ENCODE measurements at places on chromosomes 2 and 18. TPM values are rescaled to one million over a fixed set of nuclear protein-coding genes. Genes with fewer than 3 reads are reported as not detected.

DNA sequence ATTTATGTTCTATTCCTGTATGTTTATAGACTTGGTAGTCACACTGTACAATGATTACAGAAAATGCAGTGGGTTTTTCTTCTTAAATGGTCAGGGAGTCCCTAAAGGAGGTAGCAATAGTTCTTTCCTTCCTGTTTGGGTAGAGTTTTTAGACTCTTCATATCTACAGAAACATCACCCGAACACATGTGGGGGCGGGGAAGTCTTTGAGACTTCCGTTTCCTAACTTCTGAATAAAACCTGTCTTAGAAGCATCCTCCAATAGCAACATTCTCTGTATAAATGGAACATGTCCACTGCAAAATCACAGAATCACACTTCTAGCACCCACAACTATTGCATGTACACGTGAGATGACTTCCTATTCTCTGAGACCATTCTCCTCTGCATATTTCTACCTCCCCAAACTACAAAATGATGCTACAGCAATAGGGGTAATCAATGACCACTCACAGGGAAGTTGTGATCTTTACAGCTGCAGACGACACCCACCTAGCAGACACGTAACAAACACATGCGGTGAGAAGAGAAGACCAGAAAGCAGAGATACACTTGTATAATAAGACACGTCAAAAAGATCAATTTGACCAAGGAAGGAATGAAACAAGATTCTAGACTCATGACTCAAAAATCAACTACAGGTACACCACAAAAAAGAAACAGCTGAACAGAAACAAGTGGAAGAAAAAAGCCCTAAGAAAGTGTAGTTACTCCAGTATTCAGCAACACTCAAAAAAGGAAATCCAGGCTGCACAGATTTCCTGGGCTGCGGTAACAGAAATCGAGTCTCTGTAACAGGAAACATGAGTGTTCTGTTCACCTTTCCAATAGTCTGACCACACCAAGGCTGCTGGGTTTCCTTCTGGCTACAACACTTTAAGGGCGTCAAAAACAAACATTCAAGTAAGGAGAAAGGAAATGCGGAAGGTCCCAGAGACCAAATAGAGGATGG is 120.4 kb downstream of the ZNF516 start:
- no peak for DNase-seq

DNA sequence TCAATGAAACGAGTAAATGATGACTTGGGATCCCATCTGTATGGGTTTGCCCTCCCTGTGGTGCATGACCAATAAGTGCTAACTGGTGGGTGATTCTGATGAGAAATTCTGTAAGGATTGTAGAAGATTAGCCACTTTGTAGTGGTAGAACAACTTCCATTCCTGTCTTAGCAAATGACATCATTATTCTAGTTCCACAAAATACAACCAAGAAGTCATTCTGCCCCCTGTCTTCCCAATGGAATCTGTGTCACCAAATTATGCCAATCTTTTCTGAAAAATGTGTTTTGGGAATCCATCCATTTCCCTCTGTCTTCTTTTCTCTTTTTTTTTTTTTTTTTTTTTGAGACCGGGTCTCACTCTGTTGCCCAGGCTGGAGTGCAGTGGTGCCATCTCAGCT is 48.4 kb downstream of the SLC38A11 start:
- no peak for DNase-seq

- DNase-seq = no peak
Observed at GRCh38 chr2:391696-392095, 103.8 kb upstream of the ALKAL2 start.

- DNase-seq = no peak
Observed at GRCh38 chr18:51188024-51188701, 9.3 kb downstream of the MEX3C start.

GRCh38 chr2:19648583-19648982 is 253.2 kb downstream of the TTC32 start:
- DNase-seq = no peak

- DNase-seq = no peak
Observed at GRCh38 chr2:2743164-2743571, 412.1 kb upstream of the MYT1L start.

- DNase-seq = no peak
Observed at GRCh38 chr2:151525821-151526373, 116.2 kb downstream of the RIF1 start.

- no peak for DNase-seq
Observed at GRCh38 chr2:17184512-17184911, 333.7 kb downstream of the RAD51AP2 start.

DNA sequence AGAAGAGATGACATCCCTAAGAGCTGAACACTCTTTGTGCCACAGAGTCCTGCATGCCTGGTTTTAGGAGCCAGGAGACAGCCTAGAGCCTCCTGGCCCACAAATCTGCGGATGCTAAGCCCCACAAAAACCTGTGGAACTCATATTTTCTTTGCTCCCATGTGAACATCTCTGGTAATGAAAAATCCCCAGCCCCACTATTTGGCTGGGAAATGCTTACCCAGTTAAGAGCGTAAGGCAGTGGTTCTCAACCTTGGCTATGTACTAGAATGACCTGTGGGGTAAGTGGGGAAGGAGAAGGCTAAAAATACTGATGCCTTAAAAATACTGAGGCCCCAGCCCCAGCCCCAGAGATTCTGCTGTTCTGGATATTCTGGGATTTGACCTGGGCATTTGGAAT is 208.1 kb downstream of the EN1 start:
- no peak for DNase-seq

GRCh38 chr2:130824492-130825061 is 12.1 kb upstream of the ARHGEF4 start:
- DNase-seq = no peak

- DNase-seq = no peak
Observed at GRCh38 chr18:9354256-9354655, 19.7 kb downstream of the TWSG1 start.

- no peak for DNase-seq
Observed at GRCh38 chr2:18290386-18290785, 270.1 kb downstream of the RDH14 start.

DNA sequence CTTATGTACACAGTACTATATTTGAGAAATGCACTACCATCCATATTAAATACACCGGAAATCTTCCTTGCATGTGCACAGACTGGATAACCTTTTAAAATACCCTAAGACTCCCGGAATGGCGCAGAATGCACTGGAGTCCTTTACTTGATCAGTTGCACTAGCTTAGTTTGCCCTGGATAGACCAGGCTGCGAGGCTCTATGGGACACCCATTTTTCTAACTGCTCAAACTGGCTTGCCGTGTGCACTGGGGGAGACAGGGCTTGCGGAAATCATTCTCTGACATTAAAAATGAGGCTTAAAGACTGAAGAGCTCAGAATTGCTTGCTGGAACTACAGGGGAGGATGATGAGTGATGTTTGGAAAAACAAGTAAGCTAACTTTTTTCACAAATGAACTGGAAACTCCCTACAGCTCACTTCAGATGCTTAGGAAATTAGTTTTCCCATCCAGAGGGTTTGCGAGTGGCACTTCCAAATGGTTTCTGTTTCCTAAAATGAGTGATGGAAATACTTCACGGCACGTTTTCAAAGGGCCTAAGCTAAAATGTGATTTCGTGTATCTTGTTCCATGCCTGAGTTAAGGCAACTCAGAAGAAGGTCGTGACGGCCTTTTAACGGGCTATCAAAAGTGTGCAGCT is 2.7 kb downstream of the NCK2 start:
- no peak for DNase-seq

DNA sequence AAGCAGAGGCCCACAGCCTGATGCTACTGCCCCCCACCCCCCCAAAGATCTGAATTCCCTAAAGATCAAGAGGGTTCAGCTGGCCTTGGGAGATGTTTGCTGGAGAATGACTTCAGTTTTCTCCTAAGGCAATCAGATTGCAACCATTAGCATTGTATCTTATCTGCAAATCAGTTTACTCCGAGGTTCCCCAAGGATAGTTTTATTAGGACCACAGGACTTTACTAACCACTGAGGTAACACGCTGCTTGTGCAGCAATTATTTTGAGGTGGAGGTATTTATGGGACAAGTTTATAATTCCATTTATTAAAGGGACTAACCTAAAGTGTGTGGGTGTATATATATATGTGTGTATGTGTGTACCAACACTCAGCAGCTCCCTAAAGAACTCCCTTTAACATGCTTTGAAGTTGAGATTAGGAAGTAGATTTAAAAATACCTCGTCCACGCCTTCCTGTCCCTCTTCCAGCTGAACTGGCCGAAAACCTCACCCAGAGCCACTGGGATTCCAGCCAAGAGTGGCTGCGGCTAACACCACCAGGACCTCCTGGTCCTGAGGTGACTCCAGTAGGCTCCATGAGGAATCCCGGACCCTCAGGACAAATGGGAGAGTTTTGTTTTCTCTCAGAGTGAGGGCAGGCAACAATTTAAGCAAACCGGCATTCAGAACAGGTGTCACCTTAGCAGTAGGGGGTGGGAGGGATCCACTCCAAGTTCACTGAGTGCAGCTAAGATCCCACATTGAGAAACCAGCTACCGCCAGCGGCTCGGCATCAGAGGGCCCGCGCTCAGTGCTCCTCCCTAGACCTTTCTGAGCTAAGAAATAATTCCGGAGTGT is 3.0 kb upstream of the DLX1 start:
- DNase-seq = no peak

DNA sequence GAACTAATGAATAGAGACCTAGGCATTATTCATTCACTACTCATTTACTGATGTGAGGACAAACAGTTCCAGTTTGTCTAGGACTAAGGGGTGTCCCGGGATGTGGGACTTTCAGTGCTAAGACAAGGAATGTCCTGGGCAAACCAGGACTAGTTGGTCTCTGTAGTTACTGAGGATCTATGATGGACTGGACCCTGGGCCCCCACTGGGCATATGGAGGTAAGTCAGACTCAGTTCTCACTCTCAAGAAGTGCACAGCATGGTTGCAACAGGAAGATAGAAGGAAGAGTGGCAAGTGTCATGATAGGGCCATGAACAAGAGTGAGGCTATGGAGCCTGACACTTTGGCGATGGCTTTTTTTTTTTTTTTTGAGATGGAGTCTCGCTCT is 128.2 kb downstream of the MYCN start:
- DNase-seq = no peak

- no peak for DNase-seq
Observed at GRCh38 chr2:15050483-15050882, 418.0 kb downstream of the LRATD1 start.

DNA sequence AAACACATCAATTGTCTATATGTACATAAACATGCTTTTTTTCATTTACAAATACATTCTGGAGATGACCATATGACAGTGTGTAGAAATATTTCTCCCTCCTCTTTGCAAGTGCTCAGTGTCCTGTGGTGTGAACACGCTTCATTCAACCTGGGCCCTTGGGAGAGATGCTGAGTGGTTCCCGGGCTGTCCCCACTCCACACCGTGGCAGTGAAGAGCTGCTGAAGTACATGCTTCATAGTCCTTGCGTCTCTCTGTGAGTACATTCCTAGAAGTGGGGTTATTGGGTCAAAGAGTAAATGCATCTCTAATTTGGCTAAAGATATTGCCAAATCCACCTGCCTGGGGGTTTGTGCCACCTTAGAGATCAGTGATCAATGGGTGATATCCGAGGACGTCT is 6.5 kb upstream of the GPR35 start:
- DNase-seq = no peak

- DNase-seq = no peak
Observed at GRCh38 chr2:171735991-171736710, 48.9 kb downstream of the DYNC1I2 start.

DNA sequence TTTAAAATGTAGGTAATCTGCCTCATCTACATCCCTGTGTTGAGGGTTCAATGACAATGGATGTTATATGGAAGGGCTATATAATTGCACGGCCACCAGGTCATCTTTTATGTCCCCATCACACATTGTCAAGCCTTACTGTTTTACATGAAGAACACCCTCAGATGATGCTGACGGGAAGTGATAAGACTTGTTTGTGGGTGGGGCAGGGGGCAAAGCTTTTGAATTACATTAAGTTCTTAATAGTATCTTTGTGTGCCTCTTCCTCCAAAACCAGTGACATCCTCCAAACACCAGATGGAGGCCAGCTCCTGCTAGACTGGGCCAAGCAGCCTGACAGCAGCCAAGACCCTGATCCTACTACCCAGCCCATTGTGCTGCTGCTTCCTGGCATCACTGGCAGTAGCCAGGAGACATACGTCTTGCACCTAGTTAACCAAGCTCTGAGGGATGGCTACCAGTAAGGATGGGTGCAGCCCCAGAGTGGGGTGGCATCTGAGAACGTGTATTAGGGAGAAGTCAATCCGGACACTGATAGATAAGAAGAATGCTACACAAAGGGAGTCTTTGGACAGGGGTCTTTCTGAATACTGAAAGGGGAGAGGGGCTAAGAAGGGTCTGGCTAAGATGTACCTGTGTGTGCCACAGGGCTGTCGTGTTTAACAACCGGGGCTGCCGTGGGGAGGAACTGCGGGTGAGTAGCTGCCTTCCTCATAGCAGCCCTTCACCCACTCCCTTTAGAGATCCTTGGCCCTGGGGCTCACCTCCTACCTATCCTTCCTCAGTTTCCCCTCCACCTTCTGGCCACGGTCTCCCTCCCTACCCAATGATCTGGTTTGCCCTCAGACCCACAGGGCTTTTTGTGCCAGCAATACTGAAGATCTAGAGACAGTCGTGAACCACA is 5.3 kb downstream of the ABHD1 start:
- DNase-seq = no peak

- no peak for DNase-seq
Observed at GRCh38 chr2:15243762-15244161, 317.4 kb downstream of the NBAS start.

DNA sequence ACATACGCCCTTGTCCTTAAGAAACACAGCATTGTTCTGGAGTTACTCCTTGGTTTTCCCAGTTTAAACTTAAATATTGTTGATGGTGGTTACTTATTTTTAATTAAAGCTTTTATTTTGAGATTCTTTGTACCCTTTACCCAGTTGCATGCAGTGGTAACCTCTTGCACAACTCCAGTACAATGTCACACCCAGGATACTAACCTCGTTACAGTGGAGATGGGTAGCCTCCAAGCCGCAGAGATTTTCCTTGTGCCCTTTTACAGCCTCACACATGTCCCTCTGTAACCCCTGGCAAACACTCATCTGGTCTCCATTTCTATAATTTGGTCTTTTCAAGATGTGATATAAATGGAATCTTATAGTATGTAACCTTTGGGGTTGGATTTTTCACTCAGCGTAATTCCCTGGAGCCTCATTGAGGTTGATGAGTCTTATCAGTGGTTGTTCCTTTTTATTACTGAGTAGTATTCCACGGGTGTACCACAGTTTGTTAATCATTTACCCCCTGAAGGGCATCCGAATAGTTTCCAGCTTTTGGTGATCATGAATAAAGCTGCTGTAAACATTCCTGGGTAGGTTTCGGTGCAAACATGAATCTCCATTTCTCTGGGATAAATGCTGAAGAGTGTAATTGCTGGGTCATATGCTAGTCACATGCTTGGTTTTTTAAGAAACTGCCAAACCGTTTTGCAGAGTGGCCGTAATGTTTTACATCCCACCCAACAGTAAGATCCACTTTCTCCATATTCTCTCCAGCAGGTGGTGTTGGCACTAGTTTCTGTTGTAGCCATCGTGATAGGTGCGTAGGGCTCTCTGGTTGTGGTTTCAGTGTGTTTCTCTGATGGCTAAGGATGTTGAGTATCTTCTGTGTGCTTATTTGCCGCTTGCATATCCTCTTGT is 68.6 kb downstream of the DGKD start:
- DNase-seq = no peak

- DNase-seq = no peak
Observed at GRCh38 chr2:126792186-126792585, 106.5 kb upstream of the TEX51 start.

The CD207 gene
- 0.16 TPM for total RNA-seq

The ANKRD30BL gene
- not detected for total RNA-seq

The TLX2 gene
- 0.72 TPM for total RNA-seq

The LYG2 gene
- not detected for total RNA-seq

The GPC1 gene
- 39.9 TPM for total RNA-seq

All from Caco-2 (cell line).